Liver (tissue), 10 donors: ENCODE measurements at places on chromosomes 4 and X. TPM values are rescaled to one million over a fixed set of nuclear protein-coding genes. Genes with fewer than 3 reads are reported as not detected.

- no peak for DNase-seq
These were observed 39.0 kb upstream of the RASL11B start for GRCh38 chr4:52822972-52823701.

DNA sequence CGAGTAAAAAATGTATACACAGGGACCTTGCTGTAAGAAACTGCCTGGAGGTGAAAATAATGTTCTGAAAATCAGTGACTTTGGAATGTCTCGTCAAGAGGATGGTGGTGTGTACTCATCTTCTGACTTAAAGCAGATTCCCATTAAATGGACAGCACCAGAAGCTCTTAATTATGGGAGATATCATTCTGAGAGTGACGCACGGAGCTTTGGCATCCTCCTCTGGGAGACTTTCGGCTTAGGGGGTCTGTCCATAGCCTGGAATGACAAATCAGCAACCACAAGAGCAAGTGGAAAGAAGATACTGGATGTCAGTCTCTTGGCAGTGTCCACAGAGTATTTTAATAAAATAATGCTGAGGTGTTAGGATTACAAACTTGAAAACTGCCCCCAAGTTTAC is 129.4 kb downstream of the THOC2 start:
- no peak for DNase-seq

DNA sequence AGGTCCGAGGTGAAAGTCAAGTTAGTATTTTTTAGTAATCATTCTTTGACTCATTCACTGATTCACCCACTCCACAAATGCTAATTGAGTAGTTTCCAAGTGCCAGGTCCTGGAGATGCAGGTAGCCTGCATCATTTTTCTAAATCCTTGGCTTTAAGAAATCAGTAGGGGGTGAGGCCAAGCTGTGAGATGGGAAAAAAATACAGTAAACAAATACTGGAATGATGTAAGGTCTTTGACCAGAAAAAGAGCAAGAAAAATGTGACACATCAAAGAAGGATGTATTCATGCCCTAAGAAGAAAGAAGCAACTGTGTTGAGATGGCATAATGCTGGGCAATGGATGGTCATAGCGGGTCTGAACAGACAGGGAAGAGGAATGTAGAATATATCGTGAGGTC is 1386.6 kb downstream of the PCDH7 start:
- DNase-seq: no peak

GRCh38 chr4:164396439-164396838 is 357.5 kb upstream of the SMIM31 start:
- DNase-seq: no peak

GRCh38 chr4:125770814-125771398 is 456.2 kb downstream of the FAT4 start:
- no peak for DNase-seq

DNA sequence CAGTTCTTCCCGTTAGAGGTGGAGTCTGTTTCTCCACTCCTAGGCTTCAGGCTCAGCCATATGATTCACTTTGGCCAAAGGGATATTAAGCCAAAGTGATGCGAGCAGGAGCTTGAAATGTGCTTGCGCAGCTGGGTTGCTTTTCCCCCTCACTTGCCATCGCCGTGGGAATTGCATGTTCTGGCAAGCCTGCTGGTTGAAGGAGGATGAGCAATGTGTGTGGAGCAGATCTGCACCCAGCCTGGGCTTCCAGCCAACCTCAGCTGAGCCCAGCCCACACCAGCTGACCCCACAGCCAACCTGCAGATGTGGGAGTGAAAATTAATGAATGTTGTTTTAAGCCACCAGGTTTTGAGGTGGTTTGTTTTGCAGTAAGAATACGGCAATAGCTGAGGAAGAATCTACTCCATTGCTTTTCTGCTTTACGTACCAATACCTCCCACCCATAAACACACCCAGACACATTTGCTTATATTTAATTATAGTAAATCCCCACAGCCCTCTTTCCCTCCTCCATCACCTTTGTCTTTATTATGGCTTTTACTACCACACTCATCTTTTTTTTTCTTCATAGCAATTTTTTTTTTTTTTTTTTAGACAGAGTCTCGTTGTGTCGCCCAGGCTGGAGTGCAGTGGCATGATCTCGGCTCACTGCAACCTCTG is 132.8 kb upstream of the FUNDC1 start:
- no peak for DNase-seq

The CCDC110 gene
- polyA plus RNA-seq: 0.60 TPM

DNA sequence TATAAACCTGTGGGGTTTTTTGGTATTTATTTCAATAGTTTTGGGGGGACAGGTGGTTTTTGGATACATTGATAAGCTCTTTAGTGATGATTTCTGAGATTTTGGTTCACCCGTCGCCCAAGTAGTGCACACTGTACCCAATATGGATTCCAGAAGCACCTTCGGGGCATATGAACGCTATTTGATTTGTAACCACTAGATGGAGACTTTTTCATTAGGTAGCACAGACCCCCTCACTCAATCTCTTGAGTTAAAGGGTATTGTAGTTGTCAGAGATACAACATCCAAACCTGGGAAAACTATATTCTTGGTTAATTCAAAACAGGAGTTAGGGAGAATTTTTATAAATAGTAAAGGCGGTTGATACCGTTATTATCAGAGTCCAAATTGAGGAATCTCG is 79.8 kb downstream of the SPANXN3 start:
- no peak for DNase-seq

The SMIM31 gene
- not detected for polyA plus RNA-seq
